AG10803 (cell line): ENCODE measurements at places on chromosomes 2 and 18.
A peak's percentile ranks its signal among the peaks of the same experiment; 100 is the strongest.

DNA sequence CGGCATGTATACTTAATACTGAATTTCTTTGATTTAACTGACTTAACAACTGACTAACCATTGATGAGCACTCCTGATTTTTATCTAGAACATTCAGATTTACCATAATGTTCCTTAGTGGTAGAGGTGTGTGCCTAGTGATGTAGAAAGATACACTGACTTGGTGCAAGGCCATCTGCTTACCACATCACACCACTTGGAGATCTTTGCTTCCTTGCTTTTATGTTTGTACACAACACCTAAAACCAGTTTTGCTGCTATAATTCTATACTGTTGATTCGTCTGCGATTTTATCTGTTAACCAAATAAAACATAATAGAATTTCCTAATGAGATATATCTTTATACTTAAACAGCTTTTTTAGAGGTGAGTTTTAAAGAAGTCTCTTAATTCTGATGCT is 3.9 kb upstream of the FARP2 start:
- no peak for DNase-seq

DNA sequence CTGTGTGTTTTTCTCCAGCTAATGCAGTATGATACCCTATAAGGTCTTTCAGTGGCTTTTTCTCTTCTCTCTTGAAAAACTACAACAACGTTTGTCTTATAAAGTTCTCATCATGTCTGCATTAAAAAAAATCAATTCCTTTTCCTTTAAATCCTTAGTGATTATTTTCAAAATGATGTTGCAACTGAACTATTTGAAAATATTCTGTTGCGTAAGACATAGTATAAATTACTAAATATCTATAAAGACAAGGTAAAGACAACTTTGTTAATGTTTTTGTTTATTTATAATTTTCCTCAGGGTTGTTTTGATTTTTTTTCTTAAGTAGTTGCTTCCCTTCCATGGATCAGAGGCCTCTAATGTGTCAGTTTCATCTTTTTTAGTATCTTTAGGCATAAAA is 21.2 kb downstream of the PARD3B start:
- DNase-seq, result no peak

DNA sequence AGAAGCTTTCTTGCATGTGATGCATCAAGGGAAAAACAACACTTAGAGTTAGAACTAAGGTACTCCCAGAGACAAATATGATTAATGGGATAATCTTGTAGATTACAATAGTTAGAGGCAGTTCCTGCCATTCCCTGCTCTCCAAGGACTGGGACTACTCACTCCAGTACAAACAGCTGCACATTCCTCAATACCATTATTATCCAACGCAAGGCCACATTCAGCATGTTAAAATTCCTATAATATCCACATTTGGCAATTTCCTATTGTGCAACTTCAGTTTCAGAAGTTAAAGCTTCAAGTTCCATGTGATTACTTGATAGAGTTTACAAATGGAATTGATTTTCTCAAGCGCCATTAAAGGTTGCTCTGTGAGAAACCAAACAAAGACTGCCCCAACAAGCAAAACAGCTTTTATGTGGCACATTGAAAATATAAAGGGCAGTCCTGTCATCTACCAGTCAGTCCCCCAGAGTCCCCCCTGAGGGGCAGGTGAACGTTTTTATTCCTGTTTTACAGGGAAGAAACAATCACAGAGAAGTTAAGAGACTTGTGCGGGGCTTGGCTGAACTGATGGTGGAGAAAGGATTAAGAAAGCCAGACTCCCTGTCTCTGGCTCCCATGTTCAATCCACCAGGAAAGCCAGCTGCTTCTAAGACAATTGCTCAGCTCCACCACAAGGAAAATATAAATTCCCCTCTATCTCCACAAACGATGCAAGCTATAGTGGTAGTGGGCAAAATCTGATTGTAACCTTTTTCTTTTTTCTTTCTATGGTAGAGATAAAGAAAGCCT is 72.6 kb downstream of the TXNL1 start:
- DNase-seq, result peak; percentile 99

GRCh38 chr18:10926621-10927161 is 222.7 kb downstream of the PIEZO2 start:
- DNase-seq, result peak; percentile 46

DNA sequence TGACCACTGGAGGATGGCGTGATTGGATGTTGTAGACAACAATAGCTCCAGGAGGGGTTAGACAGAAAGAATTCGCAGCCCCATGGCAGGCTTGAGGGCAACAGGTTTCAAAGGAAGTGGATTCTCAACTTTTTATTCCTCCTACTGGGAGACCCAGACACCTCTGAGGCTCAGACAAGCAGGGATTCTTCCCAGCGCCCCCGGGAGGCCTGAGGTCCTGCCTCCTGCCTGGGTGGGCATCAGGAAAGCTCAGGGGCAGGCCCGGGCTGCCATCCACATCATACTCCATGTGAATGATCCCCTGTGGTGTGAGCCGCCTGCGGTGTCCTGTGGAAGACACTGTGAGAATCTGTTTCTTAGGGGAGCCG is 203.5 kb downstream of the CYP26B1 start:
- DNase-seq, result no peak

- peak; percentile 54 for DNase-seq
Measured at GRCh38 chr2:127197475-127198385, 22.4 kb downstream of the CYP27C1 start.

- no peak for DNase-seq
Measured at GRCh38 chr2:211070547-211070946, 514.1 kb downstream of the CPS1 start.

DNA sequence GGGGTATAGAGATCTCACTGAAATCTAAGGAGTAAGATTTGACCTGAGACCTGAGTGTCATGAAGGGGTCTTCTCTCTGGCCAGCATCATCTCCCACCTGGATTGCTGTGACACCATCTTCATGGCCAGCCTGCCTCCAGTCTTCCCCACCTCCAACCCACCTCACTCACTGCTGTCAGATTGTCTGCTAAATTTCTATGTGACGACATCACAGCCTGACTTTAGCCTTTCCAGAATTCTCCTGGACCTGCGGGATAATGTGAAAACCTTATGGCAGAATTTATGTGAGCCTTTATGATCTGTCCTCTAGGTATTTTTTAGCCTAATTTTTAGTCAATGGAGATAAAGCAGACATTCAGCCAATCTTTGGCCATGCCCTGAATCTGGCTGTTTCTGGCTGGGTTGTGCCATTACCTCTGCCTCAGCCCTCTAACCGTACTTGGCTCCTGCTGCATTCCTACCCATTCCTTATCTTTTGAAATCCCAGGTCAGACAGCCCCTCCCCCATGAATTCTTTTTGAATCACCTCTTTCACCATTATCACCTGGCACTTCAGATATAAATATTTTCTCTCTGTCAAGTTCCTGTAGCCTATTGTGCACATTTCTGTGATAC is 66.4 kb upstream of the MMADHC start:
- DNase-seq, result no peak

DNA sequence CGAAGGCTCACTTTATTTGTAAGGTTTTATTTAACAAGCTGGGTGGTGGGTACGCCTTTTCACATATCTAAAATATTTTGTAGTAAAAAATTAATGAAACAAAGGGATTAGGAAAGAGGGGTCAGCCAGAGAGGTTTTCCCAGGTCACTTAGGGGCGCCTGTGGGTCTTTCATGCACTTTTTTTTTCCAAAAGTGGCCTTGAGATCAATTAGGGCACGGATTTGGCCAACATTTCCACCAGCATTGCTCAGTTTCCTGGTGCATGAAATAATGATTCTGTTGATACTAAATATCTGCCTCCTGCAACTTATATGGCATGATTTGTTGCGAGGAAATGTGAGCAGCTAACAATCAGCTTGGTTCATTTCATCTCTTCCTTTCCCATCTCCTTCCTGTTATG is 67.6 kb upstream of the ZCCHC2 start:
- DNase-seq, result no peak

GRCh38 chr2:1226766-1227165 is 186.5 kb upstream of the TPO start:
- DNase-seq, result no peak

DNA sequence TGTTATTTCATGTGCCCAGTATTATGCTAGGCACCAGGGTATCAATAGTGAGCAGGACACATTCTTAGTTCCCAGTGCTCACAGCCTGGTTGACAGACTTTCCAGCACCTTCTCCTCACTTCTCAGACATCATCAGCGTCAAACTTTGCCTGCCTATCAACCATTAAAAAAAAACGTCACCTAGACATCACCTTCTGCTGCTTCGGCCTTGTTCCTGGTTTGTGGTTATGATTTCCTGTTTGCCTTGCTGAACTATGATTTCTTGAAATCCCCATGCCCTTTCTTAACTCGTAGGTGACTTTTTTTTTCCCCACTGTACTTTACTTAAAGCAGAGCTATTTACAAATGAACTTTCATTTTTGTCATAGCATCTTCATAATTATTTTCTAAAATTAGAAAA is 60.4 kb upstream of the NABP1 start:
- no peak for DNase-seq

DNA sequence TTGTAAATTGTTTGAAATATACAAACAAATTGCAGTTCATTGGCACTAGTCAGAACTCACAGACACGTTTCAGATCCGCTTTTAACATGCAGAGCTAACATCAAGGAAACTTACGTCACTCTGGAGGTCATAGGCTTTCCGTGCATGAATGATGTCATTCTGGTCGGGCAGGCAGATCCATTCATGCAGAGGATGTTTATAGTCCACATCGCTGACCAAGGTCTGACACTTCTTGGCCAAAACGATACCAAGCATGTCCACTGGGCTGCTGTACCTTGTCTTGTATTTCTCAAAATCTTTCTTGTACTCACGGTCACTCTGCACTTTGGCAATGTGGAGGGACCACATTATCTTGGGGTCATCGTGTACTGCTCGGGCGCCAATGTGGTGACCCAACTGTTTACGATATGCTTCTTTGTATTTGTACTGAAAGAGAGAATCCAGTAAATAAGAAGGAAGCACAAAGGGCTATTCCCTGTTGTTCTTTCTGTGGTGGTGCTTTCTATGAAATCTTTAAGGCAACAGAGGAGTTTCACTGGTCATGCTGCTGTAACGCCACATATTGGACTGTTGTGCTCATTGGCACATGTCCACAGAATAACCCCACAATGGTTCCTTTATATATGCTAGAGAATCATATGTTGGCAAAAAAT is 114.8 kb downstream of the NEB start:
- DNase-seq, result no peak

DNA sequence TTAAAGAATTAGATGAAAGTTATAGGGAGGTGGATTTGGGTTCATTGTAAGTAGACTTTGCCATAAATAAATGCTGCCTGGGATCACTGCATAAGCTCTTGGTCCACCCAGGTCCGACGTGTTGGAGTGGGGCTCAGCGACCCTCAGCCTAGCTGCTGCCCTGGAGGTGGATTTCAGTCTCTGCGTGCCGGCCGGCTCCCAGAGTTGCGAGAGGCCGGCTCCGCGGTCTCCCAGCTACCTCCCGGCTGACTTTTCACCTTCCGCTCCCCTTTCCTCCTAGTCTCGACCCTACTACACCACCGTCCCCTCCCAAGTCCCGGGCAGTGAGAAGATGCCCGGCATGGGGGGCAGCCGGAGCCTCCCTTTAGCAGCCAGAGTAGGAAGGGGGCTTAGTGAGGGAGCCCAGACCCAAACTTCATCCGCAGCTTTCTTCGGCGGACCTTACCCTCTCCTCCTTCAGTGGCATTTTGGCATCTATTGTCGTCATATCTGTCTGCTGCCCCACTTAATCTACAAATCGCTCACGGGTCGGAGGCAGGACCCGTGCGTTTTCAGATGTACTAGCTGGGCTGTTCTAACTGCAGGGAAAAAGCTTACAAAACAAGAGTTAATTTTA is 8.1 kb downstream of the EMX1 start:
- no peak for DNase-seq
